Smooth muscle cell of the umbilical artery (primary cell): ENCODE measurements at places on chromosomes 3 and 15. TPM values are rescaled to one million over a fixed set of nuclear protein-coding genes. Genes with fewer than 3 reads are reported as not detected.

Gene STXBP5L
- total RNA-seq, result 2.1 and 2.7 TPM in 2 replicates

Gene PRR23B
- total RNA-seq, result not detected in 2 replicates

Gene GOLGA8T
- total RNA-seq, result not detected in 2 replicates

Gene MPI
- 68.3 and 108 TPM in 2 replicates for total RNA-seq

Gene AP3B2
- total RNA-seq, result 0.23 and 0.89 TPM in 2 replicates

Gene SYNPR
- not detected in 2 replicates for total RNA-seq

Gene MOBP
- total RNA-seq, result not detected in 2 replicates

Gene RRP9
- total RNA-seq, result 26.3 and 30.3 TPM in 2 replicates

Gene IL17RD
- total RNA-seq, result 3.0 and 13.6 TPM in 2 replicates

Gene A4GNT
- total RNA-seq, result not detected in 2 replicates

Gene SEMA3B
- total RNA-seq, result 12.4 and 19.0 TPM in 2 replicates

Gene IQCH
- 4.2 and 4.7 TPM in 2 replicates for total RNA-seq

Gene APOD
- total RNA-seq, result not detected in 2 replicates

Gene LRRIQ4
- not detected in 2 replicates for total RNA-seq

Gene IGDCC3
- not detected in 2 replicates for total RNA-seq

Gene NEO1
- 88.6 and 109 TPM in 2 replicates for total RNA-seq

Gene CDHR4
- total RNA-seq, result not detected in 2 replicates

Gene LEKR1
- total RNA-seq, result 0.14 and 0.59 TPM in 2 replicates

Gene CPLX3
- not detected in 2 replicates for total RNA-seq

Gene PIGB
- 8.0 and 9.3 TPM in 2 replicates for total RNA-seq

Gene SV2B
- total RNA-seq, result under 0.01 TPM in 1 of 2 replicates, not detected in the other

Gene GALK2
- total RNA-seq, result 36.5 and 64.7 TPM in 2 replicates

Gene BSN
- under 0.01 and 0.14 TPM in 2 replicates for total RNA-seq

Gene SORD
- total RNA-seq, result 10.7 and 28.3 TPM in 2 replicates

Gene PPP1R14D
- total RNA-seq, result not detected in 2 replicates

Gene TMCO5A
- total RNA-seq, result not detected in 2 replicates

Gene FRMD4B
- under 0.01 and 0.88 TPM in 2 replicates for total RNA-seq

Gene TMC3
- total RNA-seq, result not detected in 2 replicates

Gene PLAAT1
- total RNA-seq, result 0.23 and 1.8 TPM in 2 replicates

Gene BLM
- total RNA-seq, result 0.59 and 4.0 TPM in 2 replicates

Gene ACY1
- total RNA-seq, result 37.8 and 38.3 TPM in 2 replicates

Gene MFGE8
- total RNA-seq, result 447 and 508 TPM in 2 replicates

Gene VGLL3
- 19.3 and 36.5 TPM in 2 replicates for total RNA-seq

Gene ADAMTS9
- total RNA-seq, result 5.3 and 6.5 TPM in 2 replicates

Gene RYR3
- 0.42 TPM in 1 of 2 replicates, not detected in the other for total RNA-seq

Gene SEMA6D
- total RNA-seq, result 0.46 and 3.0 TPM in 2 replicates

Gene DCBLD2
- 216 and 1,178 TPM in 2 replicates for total RNA-seq

Gene MDFIC2
- not detected in 2 replicates for total RNA-seq

Gene ILDR1
- total RNA-seq, result not detected in 2 replicates

Gene MEF2A
- total RNA-seq, result 19.3 and 35.6 TPM in 2 replicates

Gene HYKK
- total RNA-seq, result 2.6 and 4.2 TPM in 2 replicates

Gene DZIP1L
- 25.2 and 31.9 TPM in 2 replicates for total RNA-seq

Gene ACAP2
- total RNA-seq, result 75.1 and 81.1 TPM in 2 replicates

Gene TM4SF18
- under 0.01 and 0.46 TPM in 2 replicates for total RNA-seq

Gene CLN6
- total RNA-seq, result 7.1 and 10.3 TPM in 2 replicates

Gene SELENOT
- 200 and 238 TPM in 2 replicates for total RNA-seq

Gene ZNF654
- total RNA-seq, result 29.7 and 30.7 TPM in 2 replicates
